ENCODE measurements at places on chromosomes 6 and 20.

DNA sequence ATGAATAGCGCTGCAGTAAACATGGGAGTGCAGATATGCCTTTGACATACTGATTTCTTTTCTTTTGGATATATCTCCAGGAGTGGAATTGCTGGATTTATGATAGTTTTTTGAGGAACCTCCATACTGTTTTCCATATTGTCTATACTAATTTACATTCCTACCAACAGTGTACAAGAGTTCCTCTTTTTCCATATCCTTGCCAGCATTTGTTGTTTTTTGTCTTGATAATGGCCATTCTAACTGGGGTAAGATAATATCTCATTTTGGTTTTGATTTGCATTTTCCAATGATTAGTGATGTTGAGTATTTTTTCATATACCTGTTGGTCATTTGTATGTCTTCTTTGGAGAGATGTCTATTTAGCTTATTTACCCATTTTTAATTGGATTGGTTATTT lies 3.3 kb downstream of the SYCP2L start:
- no peak for DNase-seq

GRCh38 chr6:124723671-124724070 lies 238.6 kb upstream of the RNF217 start:
- no peak for DNase-seq

DNA sequence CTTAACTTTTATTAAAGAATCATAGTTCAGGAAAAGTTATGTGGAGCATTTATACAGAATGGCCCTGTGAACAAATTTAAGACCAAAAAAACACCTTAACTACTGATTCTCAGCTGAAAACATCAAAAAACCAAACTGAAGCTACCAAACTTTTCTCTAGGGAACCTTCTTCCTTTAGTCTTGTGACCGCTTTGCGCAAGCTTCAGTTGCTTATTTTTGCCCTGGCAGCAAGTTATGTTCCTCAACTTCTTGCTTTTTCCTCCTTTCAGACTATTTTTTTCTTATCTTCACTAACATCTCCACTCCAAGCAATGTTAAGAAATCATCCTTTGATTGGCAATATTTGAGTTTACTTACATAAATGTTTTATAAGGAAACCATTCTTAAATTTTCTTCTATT lies 100.1 kb downstream of the MYB start:
- DNase-seq: no peak

DNA sequence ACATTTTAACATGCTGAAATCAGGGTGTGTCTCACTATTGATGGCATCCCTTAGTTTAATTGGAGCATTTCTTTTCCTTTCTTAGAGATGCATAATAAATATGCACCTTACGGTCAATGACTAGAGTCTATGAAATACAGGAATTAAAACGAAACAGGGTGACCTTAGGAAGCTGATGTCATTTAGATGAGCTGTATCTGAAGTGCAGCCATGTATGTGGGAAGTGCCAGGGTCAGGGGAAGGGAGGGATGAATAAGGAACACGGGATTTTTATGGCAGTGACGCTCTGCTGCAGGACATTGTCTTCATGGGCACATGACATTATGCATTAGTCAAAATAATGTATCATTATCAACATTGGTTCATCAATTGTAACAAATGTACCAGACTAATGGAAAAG lies 84.0 kb downstream of the AGPAT4 start:
- no peak for DNase-seq

- no peak for DNase-seq
Measured at GRCh38 chr6:5677219-5678000, 329.3 kb downstream of the NRN1 start.

DNA sequence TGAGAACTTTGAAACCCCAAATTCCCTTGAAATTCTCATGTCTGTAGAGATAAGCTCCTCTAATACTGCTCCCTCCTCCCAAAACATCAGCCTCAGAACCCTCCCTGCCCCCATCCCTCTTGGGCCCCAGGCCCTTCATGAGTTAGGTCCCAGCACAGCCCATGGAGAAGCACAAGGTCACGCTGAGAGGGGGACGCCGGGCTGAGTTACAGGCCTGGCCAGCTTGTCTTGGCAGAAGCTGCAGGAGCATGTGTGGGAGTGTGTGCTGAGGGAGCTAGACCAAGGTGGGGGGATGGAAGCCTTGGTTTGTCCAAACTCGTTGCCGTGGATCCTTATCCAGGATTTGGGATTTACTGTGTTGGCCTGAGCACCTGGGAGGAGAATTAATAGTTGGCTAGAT lies 8.5 kb upstream of the PTCRA start:
- no peak for DNase-seq

DNA sequence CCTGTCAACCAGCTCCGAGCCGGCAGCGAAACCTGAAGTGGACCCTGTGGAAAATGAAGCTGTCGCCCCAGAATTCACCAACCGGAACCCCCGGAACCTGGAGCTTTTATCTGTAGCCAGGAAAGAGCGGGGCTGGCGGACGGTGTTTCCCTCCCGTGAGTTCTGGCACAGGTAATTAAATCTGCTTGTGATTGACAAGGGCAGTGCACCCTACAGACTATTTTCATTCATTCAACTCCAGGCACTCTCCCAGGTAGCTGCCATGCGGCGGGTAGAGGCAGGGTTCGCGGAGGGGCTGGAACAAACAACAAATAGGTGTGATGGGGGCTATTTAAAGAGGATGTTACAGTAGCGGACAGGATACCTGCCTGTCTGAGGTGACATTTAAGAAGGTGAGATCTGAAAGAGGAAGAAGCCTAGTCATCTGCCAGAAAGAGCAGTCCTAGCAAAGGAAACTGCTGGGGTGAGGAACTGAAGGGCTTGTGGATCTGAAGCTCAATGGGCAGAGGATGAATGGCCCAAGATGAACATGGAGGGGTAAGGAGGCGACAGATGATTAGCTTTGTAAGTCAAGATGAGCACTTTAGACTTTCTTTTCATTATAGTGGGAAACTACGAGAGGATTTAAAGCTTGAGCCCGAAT lies 810 bp downstream of the MRPL18 start:
- no peak for DNase-seq

GRCh38 chr6:28807682-28808280 lies 116.0 kb downstream of the TRIM27 start:
- no peak for DNase-seq

DNA sequence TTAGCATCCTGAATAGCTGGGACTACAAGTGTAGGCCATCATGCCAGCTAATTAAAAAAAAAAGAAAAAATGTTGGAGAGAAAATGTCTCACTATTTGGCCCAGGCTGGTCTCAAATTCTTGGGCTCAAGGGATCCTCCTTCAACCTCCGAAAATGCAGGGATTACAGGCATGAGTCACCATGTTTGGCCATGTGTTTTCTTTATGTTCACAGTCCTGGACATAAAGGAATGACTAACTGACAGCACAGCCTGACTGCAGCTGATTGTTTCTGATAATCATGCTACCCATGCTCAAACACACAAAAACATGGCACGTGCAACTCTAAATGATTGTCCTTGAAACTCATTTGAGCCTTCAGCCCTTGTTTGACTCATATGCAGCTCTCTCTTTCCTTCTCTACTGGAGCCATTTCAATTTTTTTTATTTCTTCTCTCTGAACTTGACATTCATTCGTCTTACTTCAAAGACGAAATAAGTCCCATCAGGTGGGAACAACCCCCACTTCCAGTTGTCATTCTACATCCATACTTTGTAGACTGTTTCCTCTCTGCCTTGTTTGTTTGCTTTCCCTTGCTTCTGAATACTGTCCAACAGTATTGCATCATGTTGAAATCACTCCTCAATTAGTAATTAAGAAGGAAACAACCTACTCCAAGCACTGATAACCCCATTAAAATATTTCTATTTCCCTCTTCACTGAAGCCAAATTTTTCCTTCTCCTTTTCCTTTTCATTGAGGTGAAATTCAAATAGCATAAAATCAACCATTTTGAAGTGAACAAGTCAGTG lies 413.0 kb downstream of the BMP2 start:
- no peak for DNase-seq

DNA sequence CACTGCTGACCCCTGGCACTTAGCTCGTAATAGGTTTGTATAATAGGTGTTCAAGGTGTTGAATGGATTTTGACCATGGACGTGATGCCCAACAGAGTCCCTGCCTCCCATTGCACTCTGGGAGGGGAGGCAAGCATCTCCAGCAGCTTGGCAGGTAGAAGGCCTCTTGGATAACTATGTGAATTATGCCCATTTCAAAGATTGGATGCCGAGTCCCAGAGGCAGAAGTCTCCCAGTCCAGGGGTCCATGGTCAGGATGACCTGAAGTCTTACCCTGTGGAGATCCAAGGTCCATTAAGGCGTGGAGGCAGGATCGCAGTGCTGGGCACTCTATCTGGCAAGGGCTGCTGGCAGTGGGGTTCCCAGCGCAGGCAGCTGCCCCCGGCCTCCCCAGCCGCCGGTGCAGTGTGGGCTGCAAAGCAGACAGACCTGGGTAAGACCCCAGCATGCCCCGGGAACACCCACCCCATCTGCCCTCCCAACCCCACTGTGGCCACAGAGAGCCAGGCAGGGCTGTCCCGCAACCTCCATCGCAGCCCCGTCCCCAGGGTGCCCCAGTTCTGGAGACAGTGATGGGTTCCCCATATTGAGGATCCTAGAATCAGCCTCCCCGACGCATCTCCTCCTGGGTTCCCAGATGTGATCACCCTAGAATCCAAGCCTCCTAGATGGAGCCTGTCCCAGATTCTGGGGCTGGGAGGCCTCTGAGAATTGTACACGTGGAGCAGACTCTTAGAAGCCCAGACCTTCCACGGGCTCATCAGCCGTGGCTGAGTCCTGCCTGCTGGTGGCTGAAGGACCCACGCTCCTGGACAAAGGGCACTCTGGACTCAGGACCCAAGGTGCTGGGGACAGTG lies 44.6 kb downstream of the APCDD1L start:
- DNase-seq: no peak

- DNase-seq: no peak
Measured at GRCh38 chr6:14849185-14849584, 396.7 kb upstream of the JARID2 start.

DNA sequence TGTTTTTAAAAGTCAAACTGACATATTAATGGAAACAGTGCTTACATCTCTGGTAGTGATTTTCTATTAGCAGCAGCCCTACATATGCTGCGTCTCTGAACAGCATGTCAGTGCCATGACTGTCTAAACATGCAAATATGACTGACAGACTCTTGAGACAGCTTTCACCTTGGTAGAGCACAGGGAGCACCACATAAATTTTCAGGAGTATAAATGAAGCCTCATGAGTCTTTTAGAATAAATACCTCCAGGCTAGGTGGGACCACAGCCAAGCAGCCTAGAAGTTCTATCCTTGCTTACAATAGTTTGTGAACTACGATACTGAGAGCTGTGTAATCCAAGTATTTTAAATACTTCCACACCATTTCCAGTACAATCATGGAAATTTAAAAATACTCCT lies 410.7 kb upstream of the RUNX2 start:
- no peak for DNase-seq

GRCh38 chr6:166381381-166381732 lies 1.4 kb downstream of the MPC1 start:
- DNase-seq: no peak

- no peak for DNase-seq
Measured at GRCh38 chr20:54047720-54048119, 22.7 kb downstream of the BCAS1 start.

GRCh38 chr6:41464481-41464880 lies 81.7 kb upstream of the FOXP4 start:
- no peak for DNase-seq

- DNase-seq: no peak
Measured at GRCh38 chr6:113414511-113414910, 442.6 kb upstream of the MARCKS start.

- no peak for DNase-seq
Measured at GRCh38 chr6:96645106-96645505, 82.2 kb downstream of the FHL5 start.

GRCh38 chr6:144259986-144260385 lies 25.1 kb upstream of the UTRN start:
- no peak for DNase-seq

GRCh38 chr6:20084411-20084810 lies 127.9 kb downstream of the MBOAT1 start:
- no peak for DNase-seq

DNA sequence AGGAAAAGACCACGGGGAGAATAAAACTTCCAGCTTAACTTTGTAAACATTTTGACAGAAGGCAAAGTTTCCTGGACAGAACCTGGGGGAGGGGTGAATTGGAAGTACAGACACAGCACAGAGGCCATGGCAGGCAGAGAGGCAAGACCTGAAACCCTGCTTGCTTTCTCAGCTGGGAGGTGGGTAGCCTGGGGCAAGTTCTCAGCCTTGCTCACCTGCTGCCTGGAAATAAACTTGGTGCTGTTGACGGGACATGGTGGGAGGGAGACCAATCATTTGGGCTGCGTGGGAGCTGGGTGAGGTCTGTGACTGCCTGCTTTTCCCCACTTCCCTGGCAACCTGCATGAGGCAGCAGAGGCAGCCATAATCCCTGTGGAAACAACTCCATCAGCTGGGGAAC lies 221.3 kb downstream of the MOXD1 start:
- DNase-seq: no peak

GRCh38 chr20:1375515-1375914 lies 17.3 kb downstream of the FKBP1A start:
- DNase-seq: no peak

DNA sequence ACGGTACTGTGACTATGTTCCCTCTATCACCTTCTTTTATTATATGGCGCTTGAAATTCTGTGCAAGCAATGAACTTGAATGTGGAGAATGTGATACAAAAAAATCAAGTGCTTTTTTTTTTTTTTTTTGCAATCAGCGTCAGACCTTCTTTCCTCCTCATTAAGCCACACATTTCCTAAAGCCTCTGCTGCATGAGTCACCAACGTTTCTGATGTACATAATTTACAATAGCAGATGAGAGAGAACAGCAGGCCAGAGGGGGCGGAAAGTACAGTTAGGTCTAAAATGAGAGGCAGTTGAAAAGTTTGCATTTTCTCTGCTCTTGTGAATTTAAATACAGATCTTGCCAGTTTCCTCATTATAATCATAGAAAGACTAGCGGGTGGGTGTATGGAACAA lies 114.6 kb upstream of the RIPOR2 start:
- DNase-seq: peak; percentile 44

- no peak for DNase-seq
Measured at GRCh38 chr6:40947876-40948526, 91.0 kb downstream of the UNC5CL start.

- DNase-seq: no peak
Measured at GRCh38 chr6:53418288-53418687, 69.5 kb upstream of the ELOVL5 start.

DNA sequence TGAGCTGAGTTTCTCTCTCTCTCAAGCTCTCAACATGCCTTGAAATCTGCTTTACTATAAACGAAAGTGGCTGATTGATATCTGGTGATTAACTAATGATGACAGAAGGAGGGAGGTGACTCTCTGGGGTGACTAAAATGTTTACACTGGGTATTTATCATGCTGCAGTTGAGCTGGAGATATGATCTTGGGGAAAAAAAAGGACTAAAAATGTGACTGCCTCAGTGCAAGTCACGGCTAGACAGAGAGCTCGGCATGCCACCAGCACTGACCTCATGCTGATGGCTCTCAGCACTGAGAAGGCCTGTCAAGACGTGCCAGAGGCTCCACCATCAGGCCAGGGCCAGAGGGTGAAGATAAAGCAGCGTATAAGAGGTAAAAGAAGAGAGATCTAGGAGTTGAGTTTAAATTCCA lies 103.1 kb upstream of the SPACA1 start:
- no peak for DNase-seq

All from stimulated activated CD8-positive, alpha-beta memory T cell treated with anti-CD3 and anti-CD28 coated beads, Interleukin-7, amount 100 ng/mL, for 4 hours (primary cell).